ENCODE measurements at places on chromosomes 13 and 19.

GRCh38 chr13:79646880-79647279 is 165.9 kb downstream of the NDFIP2 start:
- no peak for DNase-seq

- DNase-seq = no peak
Observed at GRCh38 chr19:46599716-46600373, 1.3 kb upstream of the CALM3 start.

GRCh38 chr13:30866677-30867076 is 39.4 kb upstream of the MEDAG start:
- no peak for DNase-seq

- no peak for DNase-seq
Observed at GRCh38 chr13:85170372-85170771, 628.8 kb downstream of the SLITRK6 start.

- DNase-seq = no peak
Observed at GRCh38 chr19:51594774-51595109, 23.7 kb downstream of the ZNF175 start.

- DNase-seq = no peak
Observed at GRCh38 chr13:78762825-78763224, 103.9 kb upstream of the OBI1 start.

GRCh38 chr13:101204270-101205020 is 211.9 kb downstream of the NALCN start:
- DNase-seq = no peak

DNA sequence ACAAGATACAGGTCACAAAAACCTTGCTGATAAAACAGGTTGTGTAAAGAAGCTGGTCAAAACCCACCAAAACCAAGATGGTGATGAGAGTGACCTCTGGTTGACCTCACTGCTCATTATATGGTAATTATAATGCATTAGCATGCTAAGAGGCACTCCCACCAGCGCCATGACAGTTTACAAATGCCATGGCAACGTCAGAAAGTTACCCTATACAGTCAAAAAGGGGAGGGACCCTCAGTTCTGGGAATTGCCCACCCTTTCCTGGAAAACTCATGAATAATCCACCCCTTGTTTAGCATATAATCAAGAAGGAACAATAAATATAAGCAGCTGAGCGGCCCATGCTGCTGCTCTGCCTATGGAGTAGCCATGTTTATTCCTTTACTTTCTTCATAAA is 434.1 kb downstream of the ZNF536 start:
- DNase-seq = no peak

- no peak for DNase-seq
Observed at GRCh38 chr19:4063369-4064148, 3.1 kb downstream of the ZBTB7A start.

GRCh38 chr13:110018009-110018408 is 231.6 kb upstream of the IRS2 start:
- no peak for DNase-seq

GRCh38 chr19:1606138-1606651 is 933 bp upstream of the UQCR11 start:
- no peak for DNase-seq

- DNase-seq = no peak
Observed at GRCh38 chr13:110790371-110790770, 76.9 kb downstream of the ING1 start.

GRCh38 chr13:86960876-86961275 is 710.3 kb upstream of the SLITRK5 start:
- no peak for DNase-seq
